ENCODE measurements at places on chromosomes 7 and 10.

- DNase-seq, result no peak
These were observed 270.5 kb downstream of the CCDC3 start for GRCh38 chr10:12730809-12731519.

DNA sequence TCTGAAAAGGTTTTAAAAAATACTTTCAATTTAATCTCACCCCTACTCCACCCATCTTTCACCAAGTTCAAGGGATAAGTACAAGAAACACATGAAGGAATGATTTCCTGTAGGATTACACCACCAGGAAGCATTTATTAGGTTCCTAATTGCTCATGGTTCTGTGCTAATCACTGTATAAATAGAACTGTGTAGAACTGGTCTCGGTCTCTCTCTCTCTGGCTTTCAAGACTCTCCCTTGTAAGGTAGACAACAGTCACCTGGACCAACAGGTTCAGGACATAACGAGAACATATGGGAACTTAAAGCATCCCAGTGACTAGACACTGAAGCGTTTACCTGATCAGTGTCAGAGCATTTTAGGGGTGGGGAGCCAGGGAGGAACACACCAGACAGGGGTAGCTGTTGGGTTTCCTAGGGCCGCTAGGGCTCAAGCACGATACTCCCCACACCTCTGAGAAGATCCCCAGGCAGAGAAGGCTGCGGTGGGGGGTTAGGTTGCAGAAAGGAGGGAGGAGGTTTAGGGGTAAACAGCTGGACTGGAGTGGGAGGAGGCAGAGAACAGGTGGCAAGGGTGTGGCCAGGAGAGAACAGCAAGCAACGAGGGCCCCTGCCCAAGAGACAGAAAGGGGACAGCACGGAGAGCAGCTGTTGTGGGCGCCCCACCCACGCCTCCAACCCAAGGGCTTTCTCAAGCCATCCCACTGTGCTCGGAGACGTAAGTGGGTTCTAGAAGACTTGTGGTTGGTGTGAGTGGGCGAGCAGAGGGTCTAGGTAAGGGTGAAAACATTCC lies 52.5 kb upstream of the USP6NL start:
- no peak for DNase-seq

- DNase-seq, result no peak
These were observed 122.0 kb downstream of the ARL4A start for GRCh38 chr7:12809476-12809875.

DNA sequence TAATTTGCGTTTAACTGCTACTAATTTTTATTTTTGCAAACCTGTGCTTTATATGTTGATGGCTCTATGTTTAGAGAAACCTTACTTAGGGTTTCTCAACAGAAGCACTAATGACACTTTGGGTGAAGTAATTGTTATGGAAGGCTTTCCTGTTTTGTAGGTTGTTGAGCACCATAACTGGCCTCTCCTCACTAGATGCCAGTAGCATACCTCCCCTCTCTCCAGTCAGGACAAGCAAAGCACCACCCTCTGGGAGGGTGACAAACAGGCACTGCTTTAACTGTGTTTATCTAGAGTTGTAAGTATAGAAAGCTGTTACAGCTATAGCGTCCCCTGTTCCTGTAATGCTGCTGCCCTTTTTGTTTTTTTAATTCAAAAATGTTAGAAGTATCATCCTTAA lies 60.9 kb downstream of the WAC start:
- DNase-seq, result no peak

DNA sequence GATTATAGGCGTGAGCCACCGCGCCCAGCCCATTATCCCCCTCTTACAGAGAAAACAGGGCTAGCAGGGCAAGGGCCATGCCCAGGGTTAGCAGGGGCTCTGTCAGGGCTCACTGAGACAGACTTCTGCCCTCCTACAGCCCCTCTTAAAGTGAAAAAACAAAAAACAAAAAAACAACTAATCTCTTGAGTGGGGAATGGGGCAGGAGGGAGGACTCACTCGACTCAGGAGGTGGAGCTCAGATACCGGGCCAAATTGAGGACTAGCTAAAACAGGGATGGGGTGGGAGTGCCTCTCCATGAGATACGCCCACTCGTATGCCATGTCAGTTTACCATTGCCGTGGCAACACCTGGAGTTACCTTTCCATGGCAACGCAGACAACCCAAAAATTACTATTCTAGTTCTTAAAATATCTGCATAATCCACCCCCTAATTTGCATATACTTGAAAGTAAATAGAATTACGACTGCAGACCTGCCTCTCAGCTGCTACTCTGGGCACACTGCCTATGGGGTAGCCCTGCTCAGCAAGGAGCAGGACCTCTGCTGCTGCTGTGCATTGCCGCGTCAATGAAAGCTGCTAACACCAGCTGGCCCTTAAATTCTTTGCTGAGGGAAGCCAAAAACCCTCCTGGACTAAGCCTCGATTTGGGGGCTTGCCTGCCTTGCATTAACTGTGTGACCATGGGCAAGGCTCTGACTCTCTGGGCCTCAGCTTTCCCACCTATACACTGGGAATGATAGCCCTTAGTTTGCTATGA lies 13.4 kb downstream of the SSC4D start:
- no peak for DNase-seq

DNA sequence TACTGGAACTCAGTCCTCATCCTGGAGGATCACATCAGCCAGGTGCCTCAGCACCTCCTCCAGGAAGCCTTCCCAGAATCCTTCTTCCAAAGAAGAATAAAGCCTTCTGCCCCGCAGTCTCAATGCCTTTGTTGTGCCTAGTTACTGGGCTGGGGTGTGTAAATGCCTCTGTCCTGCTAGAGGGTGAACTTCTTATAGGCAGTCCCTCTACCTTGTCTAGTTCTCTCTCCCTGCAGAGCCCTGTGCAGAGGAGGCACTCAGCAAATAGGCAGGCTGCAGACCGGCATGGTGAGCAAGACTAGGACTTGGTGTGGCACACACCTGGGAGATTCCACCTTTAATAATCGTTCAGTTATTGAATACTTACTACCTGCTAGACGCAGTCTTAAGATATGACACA lies 104.7 kb upstream of the PCBD1 start:
- DNase-seq, result no peak

- no peak for DNase-seq
These were observed 72.3 kb upstream of the APBB1IP start for GRCh38 chr10:26365681-26366358.

DNA sequence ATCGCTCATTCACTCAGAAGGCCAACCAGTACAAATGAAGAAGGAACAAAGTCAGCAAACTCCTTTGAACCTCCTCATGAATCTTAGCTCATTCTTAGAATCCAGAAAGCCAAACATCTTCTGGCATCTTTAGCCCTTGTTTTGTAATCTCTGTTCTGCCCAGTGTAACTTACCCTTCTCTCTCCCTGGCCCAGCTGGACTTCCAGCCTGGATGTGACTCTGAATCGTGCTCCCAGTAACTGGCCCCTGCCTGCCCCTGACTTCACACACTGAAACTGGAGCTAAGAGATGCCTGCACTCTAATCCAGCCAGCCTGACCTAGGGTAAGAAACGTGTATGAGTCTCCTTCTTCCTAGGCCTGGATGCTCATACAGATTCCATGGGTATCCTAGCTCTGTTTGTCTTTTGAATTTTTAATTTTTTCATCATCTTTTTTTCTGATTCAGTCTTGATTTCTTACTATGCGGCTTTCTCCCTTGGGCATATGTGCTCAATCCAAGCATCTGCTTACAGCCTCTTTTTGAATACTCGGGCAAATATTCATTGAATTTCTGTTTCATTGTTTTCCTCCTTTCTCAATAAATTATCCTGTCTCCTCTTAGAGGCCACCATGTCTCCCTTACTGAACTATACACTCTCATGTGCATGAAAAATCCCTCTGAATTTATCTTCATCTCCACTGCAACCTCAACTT lies 845.6 kb upstream of the AUTS2 start:
- DNase-seq, result peak; percentile 31

GRCh38 chr10:33038672-33039071 lies 80.6 kb upstream of the ITGB1 start:
- no peak for DNase-seq

- DNase-seq, result peak; percentile 97
These were observed 301.9 kb downstream of the AHR start for GRCh38 chr7:17600340-17600752.

DNA sequence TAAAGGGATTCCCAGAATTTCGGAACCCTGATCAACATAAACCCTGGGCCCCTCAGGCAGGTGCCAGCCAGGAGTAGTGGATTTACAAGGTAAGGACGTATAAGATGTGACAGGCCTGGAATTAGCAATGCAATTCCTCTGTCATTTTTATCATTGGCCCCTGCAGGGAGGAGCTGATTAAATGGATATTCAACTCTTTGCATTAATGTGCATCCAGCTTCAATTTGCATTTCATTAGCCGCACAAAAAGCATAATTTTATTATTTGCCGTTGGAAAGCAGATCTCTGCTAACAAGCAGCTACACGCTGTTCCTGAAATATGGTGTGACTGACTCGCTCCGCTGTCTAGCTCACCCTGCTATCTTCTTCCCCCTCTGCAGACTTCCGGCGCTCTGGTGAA lies 195.8 kb downstream of the RPS24 start:
- no peak for DNase-seq

- no peak for DNase-seq
These were observed 66.7 kb downstream of the HHEX start for GRCh38 chr10:92756201-92757065.

GRCh38 chr7:137798073-137798763 lies 48.6 kb downstream of the DGKI start:
- no peak for DNase-seq

DNA sequence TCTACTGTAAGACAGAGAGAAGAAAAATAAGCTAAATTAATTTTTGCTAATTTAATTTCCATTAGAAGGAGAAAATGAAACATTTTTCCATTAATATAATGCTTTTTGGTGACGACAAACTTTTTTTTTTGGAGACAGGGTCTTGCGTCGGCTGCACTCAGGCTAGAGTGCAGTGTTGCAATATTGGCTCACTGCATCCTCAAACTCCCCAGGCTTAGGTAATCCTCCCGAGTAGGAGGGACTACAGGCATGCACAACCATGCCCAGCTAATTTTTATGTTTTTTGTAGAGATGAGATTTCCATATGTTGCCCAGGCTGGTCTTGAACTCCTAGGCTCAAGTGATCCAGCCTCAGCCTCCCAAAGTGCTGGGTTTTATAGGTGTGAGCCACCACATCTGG lies 229.8 kb upstream of the LRRN3 start:
- DNase-seq, result no peak

DNA sequence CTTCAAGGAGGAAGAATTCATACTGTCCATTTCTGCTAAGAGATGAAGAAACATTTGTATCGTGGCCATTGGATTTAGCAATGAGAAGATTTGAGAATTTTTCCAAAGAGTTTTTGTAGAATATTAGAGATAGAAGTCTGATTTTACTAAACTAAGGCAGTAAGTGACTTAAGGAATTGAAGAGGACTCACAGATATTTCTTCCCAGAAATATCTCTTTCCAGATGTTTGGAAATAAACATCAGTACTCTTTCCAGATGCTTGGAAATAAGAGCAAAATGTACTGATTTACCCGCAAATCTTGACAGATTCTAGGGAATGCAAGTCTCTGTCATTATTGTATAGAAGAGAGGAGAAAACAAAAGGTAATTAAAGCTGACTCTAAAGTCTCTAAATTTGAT lies 91.3 kb downstream of the IMMP2L start:
- DNase-seq, result no peak

GRCh38 chr7:74561898-74562613 lies 95.5 kb upstream of the GTF2I start:
- no peak for DNase-seq

DNA sequence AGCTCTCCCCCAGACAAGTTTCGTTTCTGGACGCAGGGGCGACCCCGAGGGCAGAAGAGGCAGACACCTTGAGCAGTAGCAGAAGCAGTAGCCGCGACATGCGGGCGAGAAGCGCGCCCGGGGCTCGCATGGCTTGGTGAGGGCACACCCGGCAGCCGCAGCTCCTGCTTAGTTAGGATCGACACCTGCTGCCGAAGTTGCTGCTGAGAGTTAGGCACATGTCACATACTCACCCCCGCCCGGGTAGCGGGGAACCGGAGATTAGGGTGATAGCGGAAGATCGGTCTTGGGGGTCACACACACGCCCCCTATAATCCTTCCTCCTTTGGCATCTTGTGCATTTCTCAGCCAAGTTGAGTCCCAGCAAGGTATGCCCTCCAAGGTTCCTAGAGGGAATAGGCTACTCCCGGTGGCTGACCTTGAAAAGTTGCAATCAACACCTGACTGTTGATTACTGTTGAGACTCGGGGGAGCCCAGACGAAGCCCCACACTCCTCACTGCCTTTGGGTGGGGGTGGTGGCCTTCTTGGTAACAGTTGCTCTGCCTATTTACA lies 668 bp downstream of the GPR37 start:
- no peak for DNase-seq

DNA sequence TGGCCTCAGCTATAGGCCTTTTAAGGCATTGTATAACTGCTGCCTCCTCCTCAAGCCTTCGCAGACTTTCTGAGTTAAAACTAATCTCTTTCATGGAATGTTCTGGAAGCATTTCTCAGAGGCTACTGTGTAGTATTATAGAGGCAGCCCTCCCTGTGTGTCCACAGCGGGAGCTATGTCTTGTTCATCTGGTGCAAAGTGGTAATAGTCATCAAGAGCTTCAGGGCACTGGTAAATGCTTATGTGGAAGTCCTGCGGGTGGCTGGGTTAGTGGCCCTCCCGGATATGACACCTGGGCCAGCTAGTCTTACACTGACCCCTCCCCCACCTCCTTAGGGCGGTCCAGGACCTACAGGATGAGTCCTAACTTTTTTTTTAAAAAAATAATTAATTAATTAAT lies 2.2 kb upstream of the ABHD11 start:
- no peak for DNase-seq

GRCh38 chr7:98420966-98421612 lies 20.2 kb upstream of the BAIAP2L1 start:
- peak; percentile 19 for DNase-seq

- no peak for DNase-seq
These were observed 25.5 kb downstream of the VSIR start for GRCh38 chr10:71747551-71748523.

- DNase-seq, result no peak
These were observed 154.4 kb upstream of the MKLN1 start for GRCh38 chr7:131173145-131173890.

GRCh38 chr10:47130491-47130890 lies 169.5 kb upstream of the GDF10 start:
- DNase-seq, result no peak

- peak; percentile 91 for DNase-seq
These were observed 36.8 kb downstream of the MYOF start for GRCh38 chr10:93445097-93445960.

- no peak for DNase-seq
These were observed 28.7 kb upstream of the RUFY2 start for GRCh38 chr10:68435803-68436202.

DNA sequence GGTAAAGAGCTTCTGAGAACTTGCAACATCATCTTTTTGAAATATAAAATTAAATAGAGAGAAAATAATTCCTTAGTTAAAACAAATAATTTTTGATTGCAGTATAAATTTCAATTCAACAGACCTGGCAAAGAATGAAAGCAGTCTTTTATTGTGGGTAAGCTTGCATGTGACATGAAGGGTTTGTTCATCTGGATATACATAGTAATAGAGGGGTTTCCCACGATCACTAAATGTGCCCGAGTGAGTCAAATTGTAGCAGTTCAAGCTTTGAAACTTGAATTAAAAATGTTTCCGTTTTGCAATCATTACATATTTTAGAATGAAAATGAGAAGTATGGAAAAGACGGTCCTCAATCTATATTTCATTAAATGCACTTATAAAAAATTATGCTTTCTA lies 658.4 kb upstream of the MBL2 start:
- no peak for DNase-seq

Data from fibroblast of skin of scalp (primary cell).